ENCODE measurements at places on chromosomes 1 and 21.

DNA sequence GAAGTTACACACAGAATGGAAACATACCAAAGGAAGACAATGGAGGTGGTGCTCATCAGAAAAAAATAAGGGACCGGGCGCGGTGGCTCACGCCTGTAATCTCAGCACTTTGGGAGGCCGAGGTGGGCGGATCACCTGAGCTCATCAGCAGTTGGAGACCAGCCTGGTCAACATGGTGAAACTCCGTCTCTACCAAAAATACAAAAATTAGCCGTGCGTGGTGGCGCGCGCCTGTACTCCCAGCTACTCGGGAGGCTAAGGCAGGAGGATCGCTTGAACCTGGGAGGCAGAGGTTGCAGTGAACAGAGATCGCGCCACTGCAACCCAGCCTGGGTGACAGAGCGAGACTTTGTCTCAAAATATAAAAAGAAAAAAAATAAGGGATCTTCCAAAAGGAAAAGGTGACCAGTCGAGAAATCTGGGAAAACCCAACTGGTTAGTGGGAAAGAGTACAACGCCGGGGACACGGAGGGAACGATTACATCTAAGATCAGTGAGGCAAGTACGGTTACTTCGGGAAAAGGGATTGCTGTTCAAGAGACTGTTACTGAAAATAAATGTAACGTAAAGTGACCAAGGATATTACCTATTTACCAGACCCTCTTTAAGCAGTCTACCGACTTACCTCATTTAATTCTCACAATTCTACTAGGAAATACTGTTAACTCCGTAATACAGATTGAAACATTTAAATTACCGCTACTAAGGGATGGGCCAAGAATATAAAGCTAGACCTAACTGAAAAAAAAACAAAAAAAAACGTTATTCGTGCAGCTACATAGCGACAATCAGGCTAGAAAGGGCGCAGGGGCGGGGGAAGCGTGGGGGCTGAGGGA lies 822 bp downstream of the CCT3 start:
- DNase-seq, result peak; percentile 20

- no peak for DNase-seq
Observed at GRCh38 chr1:246122071-246122470, 385.0 kb downstream of the SMYD3 start.

DNA sequence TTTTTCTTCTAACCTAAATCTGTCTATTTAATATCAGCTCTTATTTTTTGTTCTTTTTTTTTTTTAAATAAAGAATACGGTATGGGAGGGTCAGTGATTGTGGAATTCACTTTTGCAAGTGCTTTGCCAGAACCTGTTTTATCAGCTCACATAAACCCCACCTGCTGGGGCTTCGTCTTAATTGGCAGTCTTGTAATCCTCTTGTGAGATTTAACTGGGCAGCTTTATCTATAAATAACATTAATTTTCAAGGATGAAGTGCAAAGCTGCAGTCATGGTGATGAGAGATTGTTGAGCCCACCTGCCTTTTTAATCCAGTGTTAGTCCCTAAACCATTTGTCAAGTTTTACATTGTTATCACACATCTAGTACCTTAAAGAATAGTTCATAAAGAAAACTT lies 18.2 kb upstream of the PDC start:
- DNase-seq, result no peak

- DNase-seq, result no peak
Observed at GRCh38 chr1:204619721-204620120, 65.8 kb downstream of the LRRN2 start.

DNA sequence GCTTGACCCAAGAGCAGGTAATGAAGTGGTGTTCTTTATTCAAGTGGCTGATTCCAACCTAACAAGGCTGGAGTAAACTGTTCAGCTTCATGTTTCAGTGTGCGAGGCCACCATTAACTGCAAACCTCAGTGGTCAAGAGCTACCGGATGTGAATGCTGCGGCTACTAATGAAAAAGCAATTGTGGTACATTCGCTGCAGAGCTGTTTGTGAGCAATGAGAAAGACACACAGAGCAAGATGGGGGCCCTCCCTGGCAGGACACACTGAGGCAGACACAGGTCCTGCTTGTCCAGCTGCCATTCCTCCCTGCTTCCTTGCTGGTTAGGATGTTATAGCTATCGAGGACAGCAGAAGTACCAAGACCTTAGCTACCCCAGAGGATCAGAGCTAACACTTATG lies 26.1 kb downstream of the SYF2 start:
- DNase-seq, result no peak

- no peak for DNase-seq
Observed at GRCh38 chr1:43563876-43564539, 33.3 kb downstream of the PTPRF start.

DNA sequence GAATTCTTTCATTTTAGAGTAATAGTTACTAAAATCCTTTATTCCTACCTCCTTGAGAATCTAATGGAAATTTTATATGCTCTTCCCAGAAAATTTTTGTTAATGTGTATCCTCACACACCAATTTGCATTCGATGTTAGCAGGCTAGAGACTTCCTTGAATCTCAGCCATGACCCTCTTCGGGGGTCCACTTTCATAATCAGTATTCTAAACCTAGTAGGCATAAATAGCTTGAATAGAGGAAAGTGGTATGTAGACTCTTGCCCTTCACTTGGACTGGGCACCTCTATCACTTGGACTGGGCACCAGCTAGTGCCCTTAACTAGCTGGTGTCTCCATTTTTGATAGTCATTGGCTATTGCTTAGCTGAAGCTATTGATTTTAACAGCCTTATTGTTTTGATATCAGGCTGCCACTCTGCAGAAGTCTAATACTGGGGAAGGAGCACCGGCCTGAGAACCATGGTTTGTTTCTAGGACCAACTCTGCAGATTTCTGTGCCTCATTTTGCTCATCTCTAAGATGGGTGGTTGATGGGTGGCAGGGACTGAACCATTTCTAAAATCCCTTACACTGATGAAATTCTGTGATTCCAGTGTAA lies 42.8 kb downstream of the MRPL39 start:
- no peak for DNase-seq

DNA sequence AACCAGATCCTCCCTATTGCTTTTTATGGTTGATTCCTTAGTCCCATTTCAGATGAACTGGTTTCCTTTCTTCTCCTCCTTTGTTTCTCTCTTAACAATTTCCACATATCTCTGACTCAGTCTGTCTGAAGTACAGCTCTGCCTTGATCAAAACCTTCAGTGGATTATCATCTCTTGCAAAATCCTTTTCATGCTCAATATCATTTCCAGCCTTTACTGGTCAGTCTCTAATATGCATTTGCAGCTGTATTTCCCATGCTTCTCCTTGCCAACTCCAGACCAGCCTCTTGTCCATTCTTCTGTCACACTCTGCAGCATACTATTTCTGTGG lies 72.2 kb downstream of the SNX7 start:
- DNase-seq, result no peak

DNA sequence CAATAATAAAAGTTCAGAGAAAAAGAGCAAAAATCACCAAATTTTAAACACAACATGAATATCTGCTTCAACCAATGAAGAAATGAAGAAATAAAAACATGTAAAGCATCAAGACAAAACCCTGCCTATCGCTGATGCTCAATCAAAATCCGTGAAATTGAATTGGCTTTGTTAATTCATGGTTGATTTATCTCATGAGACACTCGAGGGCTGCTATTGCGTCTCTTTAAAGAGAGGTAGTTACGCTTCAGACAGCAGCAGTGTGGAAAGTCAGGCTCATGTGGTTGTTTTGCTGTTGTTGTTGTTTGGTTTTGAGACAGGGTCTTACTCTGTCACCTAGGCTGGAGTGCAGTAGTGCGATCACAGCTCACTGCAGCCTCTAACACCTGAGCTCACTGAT lies 65.5 kb upstream of the RGS7 start:
- no peak for DNase-seq

GRCh38 chr1:35279555-35279904 lies 11.0 kb downstream of the ZMYM4 start:
- DNase-seq, result no peak

DNA sequence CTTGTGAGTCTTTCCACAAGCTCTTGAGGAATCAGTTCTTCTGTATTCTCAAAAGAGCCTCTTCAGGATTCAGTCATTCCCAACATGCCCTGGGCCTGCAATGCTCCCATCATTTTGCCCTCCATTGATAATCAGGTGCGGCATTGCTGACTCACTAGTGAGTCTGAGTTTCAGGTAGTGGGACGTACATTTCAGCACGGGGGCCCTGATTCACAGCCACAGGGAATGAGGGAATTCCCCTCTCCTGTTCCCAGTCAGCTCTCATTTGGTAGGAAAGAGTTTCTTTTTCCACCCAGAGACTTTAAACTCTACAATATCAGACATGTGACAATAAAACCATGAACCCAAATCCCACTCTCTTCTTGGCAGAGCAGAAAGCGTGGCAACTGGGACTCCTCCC lies 3.7 kb upstream of the IRF6 start:
- DNase-seq, result no peak

DNA sequence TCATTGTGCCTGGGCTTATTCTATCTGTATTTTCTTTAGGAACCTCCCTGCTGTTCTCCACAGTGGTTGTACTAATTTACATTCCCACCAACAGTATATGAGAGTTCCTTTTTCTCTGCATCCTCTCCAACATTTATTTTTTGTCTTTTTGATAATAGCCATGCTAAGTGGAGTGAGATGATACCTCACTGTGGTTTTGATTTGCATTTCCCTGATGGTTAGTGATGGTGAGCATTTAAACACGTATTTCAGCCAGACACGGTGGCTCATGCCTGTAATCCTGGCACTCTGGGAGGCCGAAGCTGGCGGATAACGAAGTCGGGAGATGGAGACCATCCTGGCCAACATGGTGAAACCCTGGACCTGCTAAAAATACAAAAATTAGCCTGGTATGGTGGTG lies 57.9 kb downstream of the SLAMF6 start:
- no peak for DNase-seq

- peak; percentile 56 for DNase-seq
Observed at GRCh38 chr1:89598450-89599331, 34.2 kb upstream of the LRRC8C start.

DNA sequence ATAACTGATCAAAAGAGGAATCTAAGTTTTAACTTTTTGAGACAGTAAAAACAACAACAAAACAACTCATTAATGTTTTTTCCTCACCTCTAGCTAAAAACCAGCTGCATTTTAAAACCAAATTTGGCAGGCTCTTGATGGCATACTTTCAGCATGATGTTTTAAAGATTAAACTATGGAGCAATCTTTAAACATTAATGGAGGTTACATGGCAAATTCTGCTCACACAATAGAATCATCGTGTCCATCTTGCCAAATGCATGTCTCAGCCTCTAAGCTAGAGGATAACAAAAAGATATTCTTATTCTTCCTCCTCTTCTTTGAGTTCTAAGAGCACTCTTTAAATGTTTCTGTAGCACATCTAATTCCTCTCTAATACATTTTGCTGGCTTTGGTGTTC lies 579.8 kb upstream of the PKN2 start:
- no peak for DNase-seq

DNA sequence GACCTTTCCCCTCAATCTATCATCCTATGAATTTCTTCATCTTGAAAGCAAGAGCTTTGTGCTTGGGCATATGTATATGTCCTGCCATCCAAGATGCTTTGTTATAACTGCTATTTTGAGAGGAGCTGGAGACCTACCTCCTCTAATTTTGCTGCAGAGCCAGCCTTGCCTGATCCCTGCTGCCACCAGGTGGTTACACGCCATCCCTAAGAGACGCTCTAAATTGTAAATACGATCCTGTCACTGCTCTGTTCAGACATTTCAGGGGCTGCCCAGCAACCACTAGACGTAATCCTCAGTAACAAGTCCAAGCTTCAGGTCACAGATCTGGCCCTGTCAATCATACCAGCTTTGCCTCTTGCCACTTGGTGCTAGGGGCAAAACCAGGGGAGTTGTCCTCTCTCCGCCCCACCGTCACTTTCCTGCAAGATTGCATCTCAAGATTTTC lies 32.9 kb downstream of the GPA33 start:
- peak; percentile 43 for DNase-seq

DNA sequence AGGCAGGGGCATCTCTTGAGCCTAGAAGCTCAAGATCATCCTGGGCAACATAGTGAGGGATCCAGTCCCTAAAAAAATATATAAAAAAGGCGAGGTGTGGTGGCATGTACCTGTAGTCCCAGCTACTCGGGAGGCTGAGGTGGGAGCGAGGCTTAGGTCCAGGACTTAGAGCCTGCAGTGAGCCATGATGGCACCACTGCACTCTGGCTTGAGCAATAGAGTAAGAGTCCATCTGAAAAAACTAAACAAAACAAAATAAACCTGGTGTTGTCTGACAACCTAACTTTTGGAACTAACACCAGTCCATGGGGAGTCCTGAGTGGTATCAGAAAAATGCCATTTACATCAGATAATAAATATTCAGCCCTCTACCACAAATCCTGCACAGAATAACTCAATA lies 110.1 kb upstream of the NRIP1 start:
- DNase-seq, result no peak

GRCh38 chr1:26025517-26025916 lies 3.9 kb downstream of the EXTL1 start:
- no peak for DNase-seq

GRCh38 chr1:177891809-177892208 lies 78.0 kb downstream of the SEC16B start:
- no peak for DNase-seq

- DNase-seq, result no peak
Observed at GRCh38 chr1:10856176-10856683, 59.8 kb upstream of the CASZ1 start.

- no peak for DNase-seq
Observed at GRCh38 chr1:13554798-13555197, 28.8 kb upstream of the PDPN start.

DNA sequence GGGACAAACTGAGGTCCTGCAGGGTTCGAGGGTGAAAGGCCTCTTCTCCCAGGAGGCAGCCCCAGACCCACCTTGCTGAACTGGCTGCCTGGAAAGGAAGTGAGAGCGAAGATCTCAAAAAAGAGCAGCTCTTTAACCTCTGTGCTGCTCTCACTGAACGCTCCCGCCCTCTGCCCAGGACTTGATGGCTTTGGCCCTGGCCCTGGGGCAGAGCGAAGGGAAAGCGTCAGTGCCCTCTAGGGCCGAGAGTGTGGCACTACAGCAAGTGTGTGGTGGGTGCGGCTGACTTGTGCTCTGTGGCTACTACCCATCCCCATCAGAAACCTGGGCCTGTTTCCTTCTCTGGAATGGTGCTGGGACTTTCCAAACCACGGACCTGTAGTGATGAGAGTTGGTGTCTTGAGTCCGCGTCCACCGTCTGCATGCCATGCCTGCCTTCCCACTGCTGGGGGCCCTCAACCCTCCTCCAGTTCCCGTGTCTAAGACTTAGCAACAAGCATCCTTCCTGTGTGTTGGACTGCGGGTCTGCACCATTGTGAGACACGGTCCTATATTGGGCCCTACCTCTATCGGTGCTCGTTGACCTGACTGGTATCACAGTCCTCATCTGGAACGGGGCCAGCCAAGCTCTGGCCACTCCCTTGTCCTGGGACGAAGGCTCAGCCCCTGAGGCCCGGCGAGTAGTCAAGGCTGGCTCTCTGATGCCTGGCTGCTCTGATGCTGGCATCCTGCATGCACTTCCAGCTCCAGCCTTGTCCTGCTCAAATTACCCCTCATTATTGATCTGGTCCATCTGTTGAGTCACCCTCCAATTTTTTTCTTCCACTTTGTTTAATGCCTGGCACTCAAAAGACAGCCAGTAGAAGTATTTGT lies 180.3 kb downstream of the DISC1 start:
- DNase-seq, result peak; percentile 41

- DNase-seq, result no peak
Observed at GRCh38 chr1:3996846-3997705, 97.0 kb upstream of the C1orf174 start.

GRCh38 chr1:83718338-83718737 lies 280.6 kb downstream of the TTLL7 start:
- DNase-seq, result no peak

Data from activated CD4-positive, alpha-beta T cell treated with anti-CD3 and anti-CD28 coated beads, Interleukin-10, Interleukin-2, amounts not matched to agents 100 ng/mL and 50 ng/mL, durations not matched to agents 16 hours and 8 hours (primary cell).